ENCODE measurements at places on chromosomes 7 and 10.

DNA sequence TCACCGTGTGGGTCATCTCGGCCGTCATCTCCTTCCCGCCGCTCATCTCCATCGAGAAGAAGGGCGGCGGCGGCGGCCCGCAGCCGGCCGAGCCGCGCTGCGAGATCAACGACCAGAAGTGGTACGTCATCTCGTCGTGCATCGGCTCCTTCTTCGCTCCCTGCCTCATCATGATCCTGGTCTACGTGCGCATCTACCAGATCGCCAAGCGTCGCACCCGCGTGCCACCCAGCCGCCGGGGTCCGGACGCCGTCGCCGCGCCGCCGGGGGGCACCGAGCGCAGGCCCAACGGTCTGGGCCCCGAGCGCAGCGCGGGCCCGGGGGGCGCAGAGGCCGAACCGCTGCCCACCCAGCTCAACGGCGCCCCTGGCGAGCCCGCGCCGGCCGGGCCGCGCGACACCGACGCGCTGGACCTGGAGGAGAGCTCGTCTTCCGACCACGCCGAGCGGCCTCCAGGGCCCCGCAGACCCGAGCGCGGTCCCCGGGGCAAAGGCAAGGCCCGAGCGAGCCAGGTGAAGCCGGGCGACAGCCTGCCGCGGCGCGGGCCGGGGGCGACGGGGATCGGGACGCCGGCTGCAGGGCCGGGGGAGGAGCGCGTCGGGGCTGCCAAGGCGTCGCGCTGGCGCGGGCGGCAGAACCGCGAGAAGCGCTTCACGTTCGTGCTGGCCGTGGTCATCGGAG lies 1.8 kb downstream of the ADRA2A start:
- peak; percentile 33 for DNase-seq

- DNase-seq = no peak
Measured at GRCh38 chr7:45055016-45055415, 33.8 kb downstream of the NACAD start.

DNA sequence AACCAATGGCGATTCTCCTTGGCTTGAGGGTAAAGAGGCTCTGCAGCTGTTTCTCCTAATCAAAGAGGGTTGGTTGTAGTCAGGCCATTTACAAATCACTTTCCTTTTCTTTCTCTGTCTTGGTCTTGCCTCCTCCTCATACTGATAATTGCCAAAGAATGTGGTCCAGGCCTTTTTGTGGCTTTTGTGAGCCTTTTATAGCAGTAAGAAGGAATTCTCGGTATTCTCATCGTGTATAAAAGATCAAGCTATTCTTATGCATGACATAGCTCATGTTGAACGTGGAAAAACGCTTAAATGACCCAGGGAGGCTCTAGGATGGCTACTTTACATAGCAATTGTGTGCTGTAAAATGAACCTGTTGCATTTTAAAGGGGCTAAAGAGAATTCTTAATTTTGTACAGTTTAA lies 62.6 kb downstream of the RBM20 start:
- no peak for DNase-seq

DNA sequence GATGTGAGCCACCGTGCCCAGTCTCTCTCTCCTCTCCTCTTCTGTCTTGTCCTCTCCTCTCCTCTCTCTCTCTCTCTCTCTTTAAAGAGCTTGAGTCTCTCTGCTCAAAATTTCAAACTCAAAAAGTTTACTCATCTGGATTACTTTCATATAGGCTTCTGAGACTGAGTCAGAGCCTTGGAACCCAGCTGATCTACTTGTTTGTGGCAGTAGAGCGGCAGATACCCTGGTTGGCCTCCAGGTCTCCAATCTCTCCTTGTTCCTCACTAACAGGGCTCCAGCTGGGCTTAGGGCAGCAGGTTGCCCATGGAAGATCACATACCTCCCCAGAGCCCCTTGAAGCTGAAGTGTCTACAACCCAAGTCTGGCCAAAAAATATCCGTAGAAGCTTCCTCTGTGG lies 51.0 kb downstream of the HHEX start:
- DNase-seq = no peak

DNA sequence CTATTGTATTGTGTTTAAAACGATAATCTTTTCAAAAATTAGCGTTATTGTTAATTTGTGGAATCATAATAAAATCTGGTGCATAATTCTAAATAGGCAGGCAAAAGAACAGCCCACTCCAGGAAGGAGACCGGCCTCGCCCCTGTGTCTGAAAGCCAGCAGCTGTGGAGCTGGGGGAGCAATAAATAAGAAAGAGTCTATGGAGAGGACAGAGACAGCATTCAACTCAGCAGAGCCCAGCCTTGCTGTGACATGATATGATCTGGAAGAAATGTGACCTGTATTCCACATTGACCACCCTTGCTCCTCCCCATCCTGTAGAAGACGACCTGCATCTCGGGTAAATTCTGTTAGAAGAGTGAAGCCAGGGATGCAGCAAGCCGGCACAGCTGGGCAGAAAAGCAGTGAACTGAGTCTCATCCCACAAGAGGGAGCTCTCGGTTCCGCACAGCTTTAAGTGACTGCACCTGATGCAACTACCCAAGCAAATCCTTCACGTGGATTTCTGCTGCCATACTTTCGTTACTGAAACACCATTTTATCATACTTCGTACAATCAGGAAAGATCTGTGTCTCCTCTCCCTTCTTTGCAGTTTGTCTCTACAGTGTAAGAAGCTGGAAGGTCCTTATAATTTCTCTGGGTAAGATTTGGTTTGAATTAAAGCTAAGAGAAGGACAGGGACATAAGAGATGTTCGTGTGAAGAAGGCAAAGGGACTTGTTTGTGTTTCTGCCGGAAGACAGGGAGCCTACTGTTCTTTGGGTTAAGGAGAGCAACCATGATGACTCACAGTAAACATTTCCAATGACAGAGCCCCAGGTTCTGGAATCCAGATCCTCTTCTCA lies 427.1 kb downstream of the GPAM start:
- peak; percentile 9 for DNase-seq

- no peak for DNase-seq
Measured at GRCh38 chr10:44193166-44193565, 191.7 kb downstream of the CXCL12 start.

GRCh38 chr10:121032460-121032859 lies 181.3 kb downstream of the WDR11 start:
- no peak for DNase-seq

DNA sequence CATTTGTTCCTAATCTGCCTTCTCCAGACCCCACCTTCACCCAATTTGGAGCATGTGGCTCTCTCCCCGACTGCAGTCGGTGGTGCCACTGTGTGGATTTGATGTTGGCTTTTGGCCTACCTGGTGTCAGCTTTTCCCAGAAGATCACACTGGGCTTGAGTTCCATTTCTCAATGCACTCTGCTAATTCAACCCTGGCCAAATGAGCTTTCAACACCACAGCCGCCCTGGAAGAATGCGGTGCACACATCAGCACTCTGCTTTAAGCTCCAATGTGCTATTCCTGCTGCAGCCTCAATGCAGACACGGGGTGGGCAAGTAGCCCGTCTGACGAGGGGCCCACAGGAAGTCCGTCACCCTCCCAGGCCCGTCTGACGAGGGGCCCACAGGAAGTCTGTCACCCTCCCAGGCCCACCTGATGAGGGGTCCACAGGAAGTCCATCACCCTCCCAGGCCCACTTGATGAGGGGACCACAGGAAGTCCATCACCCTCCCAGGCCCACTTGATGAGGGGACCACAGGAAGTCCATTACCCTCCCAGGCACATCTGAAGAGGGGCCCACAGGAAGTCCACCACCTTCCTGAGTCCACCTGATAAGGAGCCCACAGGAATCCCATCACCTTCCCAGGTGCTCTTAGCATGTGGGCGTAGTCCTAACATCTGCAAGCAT lies 64.4 kb downstream of the ASB13 start:
- no peak for DNase-seq

DNA sequence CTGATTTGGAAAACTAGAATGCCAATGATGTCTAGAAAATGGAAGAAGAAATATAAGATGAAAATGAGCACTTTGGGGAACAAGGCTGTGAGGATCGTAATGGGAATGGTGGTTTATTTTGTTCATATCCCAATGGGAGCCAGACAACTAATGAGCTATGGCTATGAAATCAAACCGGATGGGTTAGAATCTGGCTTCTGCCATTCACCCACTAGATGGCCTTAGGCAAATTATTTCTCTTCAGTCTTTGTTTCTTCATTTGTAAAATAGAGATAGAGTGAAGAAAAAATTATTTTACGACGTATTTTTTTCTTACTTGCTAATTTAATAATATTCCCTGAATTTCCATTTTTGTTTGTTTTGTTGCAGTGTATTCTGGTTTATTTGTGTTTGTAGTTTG lies 572.1 kb upstream of the IGFBP3 start:
- DNase-seq = no peak

GRCh38 chr10:29948881-29949355 lies 110.5 kb downstream of the JCAD start:
- no peak for DNase-seq

- DNase-seq = no peak
Measured at GRCh38 chr7:22477876-22478450, 22.0 kb downstream of the STEAP1B start.

DNA sequence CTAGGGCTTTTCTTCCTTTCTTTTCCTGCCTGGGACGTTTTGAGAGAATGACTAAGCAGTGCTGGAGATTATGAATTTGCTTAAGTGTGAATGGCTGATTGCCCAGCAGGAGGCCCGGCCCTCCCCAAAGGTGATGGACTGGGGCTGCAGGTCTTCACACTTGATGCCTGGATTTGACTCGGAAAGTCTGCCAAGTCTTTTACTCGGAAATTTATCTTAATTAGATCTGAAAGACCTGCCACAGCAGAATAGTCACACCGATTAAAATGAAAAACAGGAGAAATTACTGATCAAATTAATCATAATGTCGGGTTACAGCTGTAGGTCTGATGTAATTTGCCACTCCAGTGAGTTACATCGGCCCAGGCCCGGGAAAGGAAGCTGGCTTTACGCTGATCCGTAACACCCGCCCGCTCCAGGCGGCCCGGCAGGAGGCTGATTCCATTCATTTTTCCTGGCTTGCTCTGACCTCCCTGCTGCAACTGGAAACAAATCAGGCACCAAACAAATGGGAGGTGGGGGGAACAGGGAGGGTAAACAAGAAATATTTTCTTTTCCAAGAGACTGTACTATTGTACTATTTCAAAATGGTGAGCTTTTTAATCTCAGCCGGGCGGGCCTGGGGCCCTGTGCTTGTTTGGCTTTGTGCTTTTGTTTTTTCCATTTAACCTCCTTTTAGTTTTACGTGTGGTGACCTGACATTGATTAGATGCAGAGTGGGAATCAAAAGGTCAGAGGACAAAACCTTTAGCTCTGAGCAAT lies 212.4 kb upstream of the YAE1 start:
- no peak for DNase-seq

GRCh38 chr7:110420788-110421187 lies 670.1 kb upstream of the LRRN3 start:
- no peak for DNase-seq

- DNase-seq = peak; percentile 18
Measured at GRCh38 chr7:13990319-13990983, 985 bp upstream of the ETV1 start.

- DNase-seq = no peak
Measured at GRCh38 chr7:114761973-114762372, 159.9 kb upstream of the MDFIC start.

- no peak for DNase-seq
Measured at GRCh38 chr7:34718867-34719266, 60.8 kb downstream of the NPSR1 start.

DNA sequence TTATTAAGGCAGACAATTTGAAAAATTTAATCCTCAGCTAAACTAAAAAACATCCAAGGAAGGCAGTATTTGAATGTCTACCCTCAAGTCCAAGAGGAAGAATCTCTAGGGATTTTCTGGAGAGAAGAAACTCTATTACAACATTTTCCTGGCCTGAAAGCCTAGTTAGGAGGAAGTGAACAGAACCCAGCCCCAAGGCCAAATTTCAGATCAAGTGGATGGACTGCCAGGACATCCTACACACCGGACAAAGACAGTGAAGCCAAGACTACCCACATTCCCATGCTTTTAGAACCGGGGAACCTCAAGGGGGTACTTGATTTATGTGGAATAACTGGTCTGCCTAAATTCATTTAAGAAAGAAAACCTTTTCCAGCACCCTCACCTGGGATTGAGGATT lies 108.9 kb upstream of the MEOX2 start:
- DNase-seq = no peak

DNA sequence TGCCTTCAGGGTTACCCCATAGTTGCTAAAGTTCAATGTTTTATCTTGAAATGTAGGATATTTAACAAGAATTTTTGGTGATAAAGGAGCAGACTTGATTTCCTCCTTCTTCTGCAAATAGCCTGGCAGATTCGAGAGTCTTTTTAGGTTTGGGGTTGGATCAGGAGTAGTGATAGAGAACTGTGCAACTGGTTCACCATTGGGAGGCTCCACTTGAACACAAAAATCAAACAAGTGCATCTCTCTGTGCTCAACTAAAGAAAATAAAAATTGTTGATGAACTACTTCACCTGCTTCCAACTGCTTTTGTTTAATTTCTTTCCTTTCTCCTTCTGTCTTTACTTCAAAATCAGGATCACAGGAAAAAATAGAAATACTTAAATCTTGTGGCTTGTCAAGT lies 58.5 kb downstream of the MACC1 start:
- DNase-seq = no peak

GRCh38 chr7:135960709-135961451 lies 16.3 kb downstream of the MTPN start:
- no peak for DNase-seq

- DNase-seq = peak; percentile 82
Measured at GRCh38 chr7:26291699-26292538, at the start of gene SNX10. Gene SNX10 (plus strand): TSS chr7:26291862. CDS start chr7:26346443, 54,581 bp downstream.

- no peak for DNase-seq
Measured at GRCh38 chr7:29812185-29812876, 6.0 kb downstream of the WIPF3 start.

DNA sequence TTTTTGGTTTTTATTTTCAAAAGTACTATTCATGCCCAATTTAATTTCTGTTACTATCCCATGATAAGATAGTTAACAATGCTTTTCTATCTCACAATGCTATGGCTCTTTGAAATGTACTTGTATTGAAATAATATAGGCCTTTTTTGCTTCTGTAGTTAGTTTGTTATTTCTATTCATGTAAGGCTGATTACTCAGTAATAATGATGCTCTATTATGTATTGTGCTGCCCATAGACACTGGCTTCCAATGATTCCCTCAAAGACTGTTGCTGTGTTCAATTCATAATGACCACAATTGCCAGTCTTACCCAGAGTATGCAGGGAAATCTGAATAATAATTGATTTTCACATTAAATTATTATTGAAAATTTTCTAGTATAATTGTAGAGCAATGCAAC lies 155.5 kb upstream of the POT1 start:
- no peak for DNase-seq

Measured in GM20000 (cell line).